Stimulated activated CD8-positive, alpha-beta memory T cell treated with anti-CD3 and anti-CD28 coated beads, Interleukin-4, amount 100 ng/mL, for 4 hours (primary cell): ENCODE measurements at places on chromosomes 5 and 9.

DNA sequence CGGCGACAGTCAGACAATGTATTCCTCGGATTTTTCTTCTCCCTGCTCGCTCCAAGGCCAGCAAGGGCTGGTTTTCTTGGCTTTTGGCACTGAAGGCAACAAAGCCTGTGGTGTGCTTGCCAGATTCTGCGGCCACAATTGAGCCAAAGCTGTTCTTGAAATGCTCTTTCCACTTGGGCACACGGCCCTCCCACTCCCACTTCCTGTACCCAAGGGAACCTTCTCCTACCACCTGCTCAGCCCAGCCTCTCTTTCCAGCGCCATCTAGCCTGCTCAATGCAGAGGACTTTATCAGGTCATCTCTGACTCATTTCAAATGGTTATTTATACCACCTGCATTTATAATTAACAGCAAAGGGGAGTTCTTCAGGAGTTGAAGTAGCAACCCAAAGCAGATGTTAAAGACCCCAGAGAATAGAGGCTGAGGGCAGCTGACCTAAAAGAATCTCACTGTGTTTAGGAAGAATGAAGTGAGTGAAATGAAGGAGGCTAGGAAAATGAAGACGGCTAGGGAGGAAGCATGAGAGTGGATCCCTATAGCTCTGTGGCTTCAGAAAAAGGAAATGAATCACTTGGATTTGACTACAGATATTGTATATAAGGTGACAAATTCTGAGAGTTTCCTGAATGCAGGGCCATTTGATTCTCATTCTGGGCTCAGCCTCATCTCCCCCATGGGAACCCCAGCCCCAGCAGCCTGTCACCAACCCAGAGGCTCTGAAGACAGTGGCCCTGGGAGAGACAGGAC is 439.0 kb downstream of the ENC1 start:
- DNase-seq = no peak

DNA sequence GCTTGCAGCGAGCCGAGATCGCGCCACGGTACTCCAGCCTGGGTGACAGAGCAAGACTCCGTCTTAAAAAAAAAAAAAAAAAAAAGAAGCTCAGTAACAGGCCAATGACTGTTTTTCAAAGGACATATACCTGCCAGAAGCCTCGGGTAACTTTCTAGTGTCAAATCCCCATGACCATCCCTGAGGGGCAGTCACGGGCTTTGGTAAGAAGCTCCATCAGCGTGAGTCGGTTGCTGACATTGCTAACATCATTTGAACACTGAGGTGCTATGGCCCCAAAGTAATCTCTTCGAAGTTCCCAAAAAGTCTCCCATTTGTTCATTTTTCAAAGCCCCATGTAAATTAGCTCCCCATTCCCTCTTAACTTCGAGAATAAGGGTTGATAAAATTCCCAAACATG is 11.6 kb downstream of the NAIP start:
- no peak for DNase-seq

DNA sequence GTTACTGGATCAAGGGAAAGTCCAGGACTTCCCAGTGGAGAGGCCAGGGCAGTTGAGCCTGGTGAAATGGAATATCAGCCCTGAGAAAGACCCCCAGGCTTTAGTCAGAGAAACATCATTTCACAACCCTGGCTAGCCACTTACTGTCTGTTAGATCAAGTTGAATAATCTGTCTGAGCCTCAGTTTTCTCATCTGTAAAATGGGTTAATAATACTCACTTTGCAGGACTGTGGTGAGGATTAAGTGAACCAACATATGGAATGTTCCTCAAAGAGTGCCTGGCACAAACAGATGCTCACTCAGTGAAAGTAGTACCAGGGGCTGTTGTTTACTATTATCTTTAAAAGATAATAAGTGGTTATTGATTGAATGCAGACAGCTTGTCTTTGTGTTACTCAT is 110.5 kb downstream of the SV2C start:
- no peak for DNase-seq

- no peak for DNase-seq
Observed at GRCh38 chr9:135544981-135545635, 818 bp upstream of the OBP2A start.

- DNase-seq = no peak
Observed at GRCh38 chr5:157971571-157972216, 112.7 kb upstream of the CLINT1 start.

DNA sequence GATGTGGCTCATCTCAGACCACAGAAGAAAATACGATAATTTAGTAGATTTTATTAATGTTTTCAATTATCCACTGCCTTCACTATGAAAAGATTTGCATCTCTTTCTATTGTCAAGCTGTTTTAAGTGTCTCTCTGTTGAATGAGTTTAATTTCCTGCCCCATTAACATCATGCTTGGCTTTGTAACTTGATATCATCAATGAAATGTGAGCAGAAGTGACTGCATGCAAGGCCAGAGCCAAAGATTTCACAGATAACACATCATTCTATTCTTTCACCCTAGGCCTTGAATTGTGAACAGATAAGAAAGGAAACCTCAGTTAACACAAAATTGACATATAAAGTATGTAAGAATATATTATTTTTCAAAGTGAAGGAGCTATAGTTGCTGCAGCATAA is 986.4 kb upstream of the CDH18 start:
- DNase-seq = no peak

- no peak for DNase-seq
Observed at GRCh38 chr9:125043631-125044030, 99.7 kb downstream of the SCAI start.

DNA sequence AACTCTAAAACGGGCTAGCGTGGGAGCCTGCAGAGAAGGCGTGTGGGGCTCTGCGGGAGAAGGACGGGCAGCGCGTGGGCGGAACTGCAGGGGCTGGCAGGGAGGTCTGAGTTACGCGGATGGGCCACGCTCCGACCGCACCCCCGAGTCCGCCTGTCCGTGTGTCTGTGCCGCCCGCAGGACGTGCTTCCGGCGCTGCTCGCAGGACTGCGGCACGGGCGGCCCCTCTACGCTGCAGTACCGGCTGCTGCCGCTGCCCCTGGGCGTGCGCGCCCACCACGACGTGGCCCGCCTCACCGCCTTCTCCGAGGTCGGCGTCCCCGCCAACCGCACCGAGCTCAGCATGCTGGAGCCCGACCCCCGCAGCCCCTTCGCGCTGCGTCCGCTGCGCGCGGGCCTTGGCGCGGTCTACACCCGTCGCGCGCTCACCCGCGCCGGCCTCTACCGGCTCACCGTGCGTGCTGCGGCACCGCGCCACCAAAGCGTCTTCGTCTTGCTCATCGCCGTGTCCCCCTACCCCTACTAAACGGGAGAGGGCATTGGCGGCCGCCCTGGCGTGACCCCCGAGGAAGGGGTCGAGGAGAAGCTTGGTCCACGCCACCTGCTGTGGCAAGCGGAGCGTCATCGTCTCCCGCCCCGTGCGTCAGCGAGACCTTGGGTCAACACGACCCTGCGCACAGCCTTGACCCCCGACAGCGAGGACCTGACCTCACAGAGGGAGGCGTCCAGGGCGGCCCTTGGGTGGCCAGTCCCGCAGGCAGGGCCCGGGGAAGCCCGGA is 11.4 kb upstream of the ASS1 start:
- DNase-seq = no peak

DNA sequence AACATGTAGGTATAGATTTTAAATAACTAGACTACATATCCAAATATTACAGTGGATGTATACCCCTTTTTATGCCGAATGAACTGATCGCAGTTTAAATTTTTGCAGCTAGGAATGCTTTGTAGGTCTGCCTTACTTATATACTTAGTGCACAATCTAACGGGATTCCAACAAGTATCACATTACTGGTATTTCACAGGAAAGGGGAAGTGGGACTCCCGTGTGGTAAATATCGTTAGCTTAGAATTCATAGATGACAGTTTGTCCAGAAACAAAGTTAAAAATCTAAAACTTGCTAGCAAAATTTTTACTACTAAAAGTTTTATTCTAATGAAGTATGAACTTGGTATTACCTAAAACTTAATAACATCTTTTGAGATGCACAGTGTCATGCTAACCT is 193.5 kb upstream of the TLX3 start:
- DNase-seq = no peak
